ENCODE measurements at places on chromosomes 2 and 18.

- DNase-seq: no peak
Observed at GRCh38 chr2:28639836-28640235, 111.8 kb upstream of the PPP1CB start.

DNA sequence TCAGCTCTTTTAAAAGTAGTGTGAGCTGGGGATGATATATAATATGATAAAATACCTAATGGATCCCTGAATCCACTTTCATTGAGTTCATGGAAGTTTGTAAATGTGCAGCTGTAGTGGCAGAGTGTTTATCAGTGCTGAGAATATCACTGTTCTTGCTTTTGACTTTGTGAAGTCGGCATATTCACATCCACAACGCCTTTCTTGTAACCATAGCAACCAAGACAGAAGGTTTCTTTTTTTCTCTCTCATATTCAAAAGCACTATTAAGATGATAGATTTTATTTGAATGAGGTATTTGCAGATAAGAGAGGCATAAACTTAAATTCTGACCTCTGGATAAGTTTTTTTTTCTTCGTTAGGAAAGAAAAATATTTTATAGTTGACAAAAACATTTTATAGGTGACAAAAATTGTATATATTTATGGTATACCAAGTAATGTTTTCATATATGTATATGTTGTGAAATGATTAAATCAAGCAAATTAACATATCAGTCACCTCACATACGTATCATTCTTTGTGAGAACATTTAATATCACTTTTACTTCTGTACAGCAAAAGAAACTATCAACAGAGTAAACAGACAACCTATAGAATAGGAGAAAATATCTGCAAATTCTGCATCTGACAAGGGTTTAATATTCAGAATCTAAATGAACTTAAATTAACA, 130.0 kb downstream of the PLCL1 start:
- DNase-seq: no peak

- DNase-seq: no peak
Observed at GRCh38 chr2:47617028-47617427, 165.9 kb upstream of the MSH6 start.

DNA sequence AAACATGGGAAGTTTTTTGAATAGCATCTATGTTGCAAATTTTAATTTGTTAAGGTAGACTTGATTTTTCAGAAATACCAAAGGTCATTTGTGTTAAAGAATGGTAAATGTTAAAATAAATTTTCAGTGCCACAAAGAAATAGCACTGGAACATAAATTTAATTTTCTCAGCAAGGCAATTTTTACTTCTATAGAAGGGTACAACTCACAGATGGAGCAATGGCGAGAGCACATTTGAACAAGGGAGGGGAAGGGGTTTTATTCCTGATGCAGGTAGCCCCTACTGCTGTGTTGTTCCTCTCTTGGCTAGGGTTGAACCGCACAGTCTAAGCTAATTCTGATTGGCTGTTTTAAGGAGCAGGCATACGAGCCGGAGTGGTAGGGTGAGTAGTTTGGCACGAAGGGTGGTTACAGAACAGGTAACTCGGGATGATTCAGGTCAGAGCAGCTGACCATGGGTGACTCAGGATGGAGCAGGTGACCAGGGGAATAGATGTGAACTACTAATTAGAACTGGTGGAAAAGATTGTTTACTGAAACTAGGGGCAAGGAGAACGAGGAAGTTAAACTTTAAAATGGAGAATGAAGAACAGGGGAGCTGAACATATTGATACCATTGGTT, 50.1 kb upstream of the PSME4 start:
- no peak for DNase-seq

GRCh38 chr2:17298453-17298852, 219.8 kb downstream of the RAD51AP2 start:
- DNase-seq: no peak

GRCh38 chr2:207330912-207331311, 165.2 kb upstream of the KLF7 start:
- no peak for DNase-seq

DNA sequence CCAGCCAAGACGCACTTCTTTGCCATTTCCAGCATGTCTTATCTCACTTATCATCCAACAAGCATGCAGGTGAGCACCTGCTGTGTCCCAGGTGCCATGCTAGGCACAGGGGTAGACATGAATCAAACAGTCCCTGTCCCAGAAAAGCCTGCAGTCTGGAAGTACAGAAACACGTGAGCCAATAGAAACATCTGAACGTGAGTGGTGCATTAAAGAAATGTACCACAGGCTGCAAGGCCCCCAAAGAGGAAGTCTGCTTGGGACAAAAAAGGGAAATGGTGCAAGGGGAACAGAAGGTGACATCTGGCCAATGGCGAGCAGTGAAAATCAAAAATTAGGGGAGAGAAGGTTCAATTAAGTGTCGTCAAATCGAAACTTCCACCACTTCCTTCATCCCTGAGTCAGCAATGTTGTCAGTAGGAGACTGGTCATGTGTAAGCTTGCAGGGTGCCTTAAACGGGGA, 17.6 kb upstream of the TMEM247 start:
- DNase-seq: peak; percentile 68

- no peak for DNase-seq
Observed at GRCh38 chr2:17958466-17959092, 80.1 kb downstream of the KCNS3 start.

- no peak for DNase-seq
Observed at GRCh38 chr2:38643021-38643671, 22.8 kb upstream of the GALM start.

- no peak for DNase-seq
Observed at GRCh38 chr2:28137221-28137620, 246.7 kb downstream of the BABAM2 start.

GRCh38 chr18:51603551-51603950, 406.1 kb upstream of the MEX3C start:
- no peak for DNase-seq

DNA sequence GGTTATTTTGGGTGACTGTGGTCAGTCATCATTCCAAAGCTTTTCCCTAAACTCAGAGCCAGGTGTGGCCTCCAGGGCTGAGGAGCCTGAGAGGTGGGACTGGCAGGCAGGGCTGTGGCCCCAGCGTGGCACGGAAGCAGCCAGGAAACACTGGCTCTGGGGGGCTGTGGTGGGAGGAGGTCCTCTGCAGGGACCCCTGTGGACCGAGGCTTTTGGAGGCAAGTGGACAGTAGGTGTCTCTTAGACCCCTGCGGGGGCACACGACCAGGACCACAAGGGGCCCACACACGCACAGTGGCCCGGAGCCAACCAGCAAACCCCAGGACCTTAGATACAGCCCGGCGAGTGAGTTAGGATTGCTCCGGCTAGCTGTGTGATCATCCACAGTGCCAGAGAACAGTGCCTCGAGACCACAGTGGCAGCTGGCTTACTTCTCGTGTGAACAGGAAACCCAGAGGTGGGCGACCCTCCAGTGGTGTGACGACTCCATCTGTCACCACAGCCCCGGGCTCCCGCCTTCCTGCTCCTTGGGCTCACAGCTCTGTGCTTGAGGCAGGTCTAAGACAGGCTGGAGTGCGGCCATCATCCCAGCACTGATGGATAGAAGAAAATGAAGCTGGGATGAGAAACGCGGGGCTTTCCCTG, 1.6 kb upstream of the RTP5 start:
- DNase-seq: no peak

DNA sequence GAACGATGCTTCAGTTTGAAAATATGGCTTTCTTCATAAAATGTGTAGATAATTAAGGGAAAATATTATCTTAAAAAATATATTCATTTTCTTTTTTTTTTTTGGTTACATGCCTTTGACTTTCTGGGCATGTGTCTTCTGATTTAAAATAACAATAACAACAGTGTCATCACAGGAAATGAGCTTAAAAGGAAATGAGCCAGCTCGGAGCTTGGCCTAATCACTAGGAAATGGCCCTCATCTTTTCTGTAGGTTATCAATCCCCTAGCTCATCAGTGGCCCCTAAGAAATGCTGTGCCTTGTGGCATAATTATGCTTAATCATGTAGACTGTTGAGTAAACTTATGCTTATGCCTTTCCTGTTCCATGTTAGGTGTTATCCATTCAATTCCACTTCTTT, 141.8 kb upstream of the FHL2 start:
- no peak for DNase-seq

DNA sequence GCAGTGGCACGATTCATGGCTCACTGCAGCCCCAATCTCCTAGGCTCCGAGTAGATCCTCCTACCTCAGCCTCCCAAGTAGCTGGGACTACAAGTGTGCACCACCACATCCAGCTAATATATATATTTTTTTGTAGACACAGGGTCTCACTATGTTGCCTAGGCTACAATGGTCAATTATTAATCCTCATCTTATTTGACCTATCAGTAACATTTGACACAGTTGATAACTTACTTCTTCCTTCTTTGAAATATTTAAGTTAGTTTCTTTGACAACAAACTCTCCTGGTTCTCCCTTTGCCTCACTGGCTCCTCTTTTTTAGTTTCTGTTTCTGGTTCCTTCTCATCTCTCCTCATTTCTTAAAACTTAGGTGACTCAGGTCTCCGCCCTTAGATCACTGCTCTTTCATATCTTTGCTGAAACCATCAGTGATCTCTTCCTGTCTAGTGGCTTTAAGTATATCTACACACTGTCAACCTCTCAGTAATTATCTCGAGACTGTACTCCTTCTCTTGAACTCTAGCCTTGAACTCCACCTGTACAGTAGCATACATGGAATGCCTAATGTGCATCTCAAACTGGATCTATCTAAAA, 11.5 kb downstream of the PGAP1 start:
- DNase-seq: no peak

DNA sequence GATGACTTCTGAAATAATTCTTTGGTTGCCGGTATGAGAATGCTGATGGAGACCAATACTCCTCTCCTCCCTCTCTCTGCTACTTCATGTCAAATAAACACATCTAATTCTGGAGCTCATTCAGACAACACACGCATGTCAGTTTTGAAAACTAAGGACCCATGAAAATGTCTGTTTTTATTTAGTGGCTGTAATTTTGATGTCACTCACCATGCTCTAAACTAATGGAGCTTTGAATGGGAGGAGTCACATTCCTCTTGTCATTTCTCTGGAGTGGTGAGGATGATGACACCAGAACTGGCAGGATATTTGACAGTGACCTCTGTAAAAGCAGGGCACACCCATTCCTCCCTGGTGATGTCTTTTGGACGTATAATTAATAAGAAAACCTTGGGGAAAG, 163.0 kb downstream of the PHLPP1 start:
- DNase-seq: no peak

DNA sequence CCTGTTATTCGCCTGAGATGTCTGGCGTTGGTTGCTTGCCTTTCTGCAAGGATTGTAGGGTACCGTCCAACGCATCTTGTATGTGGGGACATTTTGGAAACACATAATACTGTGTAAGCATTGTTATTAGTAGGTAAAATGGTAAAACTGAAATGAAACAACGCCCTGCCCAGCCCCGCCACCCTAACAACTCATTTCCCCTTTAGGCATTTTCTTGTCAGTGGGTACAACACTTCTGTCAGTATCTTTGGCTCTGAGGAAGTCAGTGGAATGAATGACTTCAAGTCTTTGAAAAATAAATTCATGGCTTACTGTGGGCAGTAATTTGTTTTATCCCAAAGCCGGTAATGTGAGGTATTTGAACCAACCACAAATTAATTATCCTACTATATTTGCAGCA, 86.0 kb downstream of the FMNL2 start:
- DNase-seq: no peak

- no peak for DNase-seq
Observed at GRCh38 chr2:20135631-20136050, 84.2 kb upstream of the LAPTM4A start.

DNA sequence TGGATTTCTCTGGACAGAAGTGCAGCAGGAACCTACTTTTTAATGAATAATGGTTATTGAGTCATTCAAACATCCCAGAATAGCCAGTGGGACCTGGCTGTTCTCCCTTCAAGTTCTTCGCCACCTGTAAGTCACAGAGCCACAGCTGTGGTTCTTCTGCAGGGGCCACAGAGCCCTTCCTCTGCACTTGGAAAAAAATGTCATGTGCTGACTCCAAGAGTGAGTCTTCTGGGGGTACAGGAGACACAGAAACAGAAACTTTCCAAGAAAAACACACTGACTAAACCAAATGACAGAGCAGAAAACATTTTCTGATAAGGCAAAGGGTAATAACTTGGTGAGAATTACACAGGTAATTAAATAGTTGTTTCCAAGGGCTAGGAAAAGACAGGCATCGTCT, 68.7 kb upstream of the FN1 start:
- no peak for DNase-seq

DNA sequence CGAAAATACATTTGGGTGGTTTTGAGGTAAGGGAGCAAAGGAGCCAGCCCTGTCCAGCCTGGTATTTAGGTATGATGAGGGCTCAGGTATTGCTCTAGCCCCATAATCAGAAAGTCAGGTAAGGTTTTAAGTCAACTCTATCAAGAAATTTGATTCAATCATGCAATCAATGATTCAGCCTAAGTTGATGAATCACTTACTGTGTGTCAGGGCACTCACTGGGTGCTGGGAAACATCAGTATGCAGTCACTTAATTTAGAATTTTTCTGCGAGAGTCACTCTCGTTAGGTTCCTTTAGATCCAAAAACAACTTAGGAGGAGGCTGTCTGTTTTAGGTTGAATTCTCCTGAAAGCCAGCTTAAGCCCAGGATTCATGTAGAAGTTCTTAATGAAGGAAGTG, 17.7 kb upstream of the SERPINB2 start:
- no peak for DNase-seq

DNA sequence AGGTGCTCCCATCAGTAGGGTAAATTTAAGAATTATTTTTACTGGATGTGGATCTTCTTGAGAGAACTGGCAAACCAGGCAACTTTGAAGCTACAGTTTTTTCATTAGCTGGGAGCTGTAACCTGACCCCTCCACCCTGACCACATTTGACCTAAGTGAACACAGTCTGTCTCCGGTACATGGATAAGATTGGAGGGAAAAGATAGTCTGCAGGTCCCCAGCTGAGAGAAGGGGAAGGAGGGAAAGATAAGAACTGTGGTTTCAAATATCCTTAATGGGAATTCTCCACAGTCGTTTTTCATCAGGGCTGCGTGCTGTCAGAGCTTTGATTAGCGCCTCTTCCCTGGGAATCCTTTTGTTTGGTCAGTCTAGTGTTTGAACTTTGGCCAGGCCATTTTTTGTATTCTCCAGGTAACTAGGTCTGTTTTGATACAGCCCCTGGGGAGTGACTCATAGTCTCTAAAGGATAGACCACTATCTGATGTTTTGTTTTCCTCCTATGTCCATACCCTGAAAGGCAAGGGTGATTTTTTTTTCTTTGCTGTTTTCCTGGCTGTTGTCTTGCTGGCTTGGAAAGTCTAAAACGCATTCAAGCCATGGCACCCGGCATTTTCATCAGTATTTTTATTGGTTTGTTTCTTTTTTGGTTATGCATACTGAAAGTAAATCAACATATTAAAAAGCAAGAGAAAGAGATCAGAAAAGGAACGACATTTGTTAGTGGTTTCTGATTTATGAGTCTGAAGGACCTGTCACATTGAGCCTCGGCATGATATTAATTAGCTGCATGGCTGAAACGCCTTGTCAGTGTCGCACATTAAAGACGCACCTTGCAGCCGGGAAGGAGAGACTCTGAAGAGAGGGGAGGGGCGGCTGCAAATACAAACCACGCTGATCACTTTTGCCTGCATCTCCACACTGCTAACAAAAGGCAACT, 183.4 kb upstream of the FN1 start:
- DNase-seq: no peak

All from GF-D8 (cell line).